Adipocyte (in vitro differentiated cells): ENCODE measurements at places on chromosomes 2 and 18.

- DNase-seq, result no peak
These were observed 74.1 kb upstream of the PXDN start for GRCh38 chr2:1818404-1818803.

DNA sequence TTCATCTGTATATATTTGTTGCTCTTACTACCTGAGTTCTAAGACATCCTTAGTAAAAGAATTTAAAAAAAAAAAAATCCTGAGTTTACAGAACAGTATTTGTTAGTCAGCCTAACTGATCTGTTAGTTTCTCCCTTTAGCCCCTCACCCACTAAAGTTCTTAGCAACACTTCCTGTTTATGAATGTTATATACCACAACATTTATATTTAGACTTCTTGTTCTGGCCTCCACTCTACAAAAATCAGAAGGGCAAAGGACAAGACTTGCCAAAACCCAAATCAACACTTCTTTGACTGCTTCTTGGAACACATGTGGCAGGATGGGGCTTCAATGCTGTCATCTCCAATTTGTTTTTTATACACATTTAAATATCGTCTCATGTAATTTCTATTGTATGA lies 71.1 kb downstream of the MGAT5 start:
- DNase-seq, result no peak

DNA sequence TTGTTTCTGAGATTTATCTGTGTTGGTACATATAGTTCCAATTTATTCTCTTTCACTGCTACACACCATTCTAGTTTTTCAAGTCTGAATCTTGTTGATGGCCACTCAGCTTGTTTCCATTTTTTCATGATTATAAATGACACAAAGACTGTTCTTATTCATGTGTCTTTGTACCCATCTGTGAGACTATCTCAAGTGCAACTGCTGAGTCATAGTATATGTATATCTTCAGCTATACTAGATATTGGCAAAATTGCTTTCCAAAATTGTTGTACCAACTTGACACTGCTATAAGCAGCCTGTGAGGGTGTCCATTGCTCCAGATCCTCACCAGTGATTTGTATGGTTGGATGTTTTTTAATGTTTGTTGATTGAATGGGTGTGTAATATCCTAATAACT lies 37.2 kb upstream of the RTN4 start:
- DNase-seq, result no peak

- peak; percentile 97 for DNase-seq
These were observed 11.5 kb downstream of the ANKRD29 start for GRCh38 chr18:23650968-23651927.

- DNase-seq, result no peak
These were observed 500.9 kb downstream of the TNS1 start for GRCh38 chr2:217501887-217502286.

DNA sequence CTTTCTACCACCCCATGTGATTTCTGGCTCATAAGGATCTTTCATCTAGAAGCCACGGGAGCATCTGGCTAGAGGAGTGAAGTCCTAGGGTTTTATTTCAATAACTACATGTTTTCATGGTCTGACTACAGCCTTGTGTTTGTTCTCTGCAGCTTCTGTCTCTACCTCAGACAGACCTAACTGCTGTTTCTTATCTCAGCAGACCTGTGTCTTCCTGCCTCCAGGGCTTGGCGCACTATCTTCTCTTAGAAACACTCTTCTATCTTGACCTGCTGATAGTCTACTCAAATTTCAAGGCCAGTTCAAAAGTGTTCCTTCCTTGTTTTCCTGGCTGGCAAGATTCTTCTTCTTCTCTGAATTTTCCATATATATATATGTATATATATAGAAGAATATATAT lies 11.0 kb upstream of the TRIB2 start:
- DNase-seq, result no peak

GRCh38 chr2:28505361-28505760 lies 9.5 kb downstream of the PLB1 start:
- no peak for DNase-seq

GRCh38 chr2:158174495-158174894 lies 72.8 kb downstream of the UPP2 start:
- DNase-seq, result no peak

- no peak for DNase-seq
These were observed 18.1 kb upstream of the AGFG1 start for GRCh38 chr2:227453810-227454209.

DNA sequence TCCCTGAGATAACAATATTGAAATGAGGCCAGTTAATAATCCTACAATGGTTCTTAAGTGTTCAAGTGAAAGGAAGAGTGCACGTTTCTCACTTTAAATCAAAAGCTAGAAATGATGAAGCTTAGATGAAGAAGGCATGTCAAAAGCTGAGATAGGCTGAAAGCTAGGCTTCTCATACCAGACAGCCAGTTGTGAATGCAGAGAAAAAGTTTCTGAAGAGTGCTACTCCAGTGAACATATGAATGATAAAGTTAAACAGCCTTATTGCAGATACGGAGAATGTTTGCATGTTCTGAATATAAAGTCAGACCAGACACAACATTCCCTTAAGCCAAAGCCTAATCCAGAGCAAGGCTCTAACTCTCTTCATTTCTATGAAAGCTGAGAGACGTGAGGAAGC lies 51.4 kb downstream of the EML4 start:
- DNase-seq, result no peak
